Epithelial cell of prostate (primary cell): ENCODE measurements at places on chromosomes 7 and 10.

- DNase-seq, result no peak
Observed at GRCh38 chr7:157738066-157738460, 401.3 kb downstream of the DNAJB6 start.

DNA sequence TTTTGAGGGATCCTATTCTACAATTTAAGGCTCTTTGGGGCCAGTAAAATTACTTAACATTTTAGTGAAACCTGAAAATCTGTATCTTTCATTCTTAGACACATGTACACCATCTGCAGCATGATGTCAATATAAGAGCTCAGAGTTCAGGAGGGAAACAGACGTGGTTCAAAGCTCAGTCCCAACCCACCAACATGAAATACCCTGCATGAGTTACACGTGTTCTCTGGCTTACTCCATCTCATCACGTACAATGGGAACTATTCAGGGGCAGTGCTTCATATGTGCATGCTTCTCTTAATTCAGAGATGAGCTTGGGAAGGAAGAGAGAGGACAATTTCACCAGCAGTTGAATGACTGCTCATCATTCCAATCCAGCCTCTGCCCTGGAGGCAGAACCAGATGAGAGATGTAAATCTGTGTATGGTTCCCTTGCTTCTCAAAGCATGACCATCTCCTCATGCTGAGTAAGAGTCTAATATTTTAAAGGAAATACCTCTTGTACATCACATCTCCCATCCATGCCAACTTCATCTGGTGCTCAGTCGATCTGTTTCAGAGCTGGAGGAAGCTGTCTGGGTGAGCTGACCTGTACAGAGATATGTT, 29.0 kb upstream of the ADAM12 start:
- DNase-seq, result no peak

DNA sequence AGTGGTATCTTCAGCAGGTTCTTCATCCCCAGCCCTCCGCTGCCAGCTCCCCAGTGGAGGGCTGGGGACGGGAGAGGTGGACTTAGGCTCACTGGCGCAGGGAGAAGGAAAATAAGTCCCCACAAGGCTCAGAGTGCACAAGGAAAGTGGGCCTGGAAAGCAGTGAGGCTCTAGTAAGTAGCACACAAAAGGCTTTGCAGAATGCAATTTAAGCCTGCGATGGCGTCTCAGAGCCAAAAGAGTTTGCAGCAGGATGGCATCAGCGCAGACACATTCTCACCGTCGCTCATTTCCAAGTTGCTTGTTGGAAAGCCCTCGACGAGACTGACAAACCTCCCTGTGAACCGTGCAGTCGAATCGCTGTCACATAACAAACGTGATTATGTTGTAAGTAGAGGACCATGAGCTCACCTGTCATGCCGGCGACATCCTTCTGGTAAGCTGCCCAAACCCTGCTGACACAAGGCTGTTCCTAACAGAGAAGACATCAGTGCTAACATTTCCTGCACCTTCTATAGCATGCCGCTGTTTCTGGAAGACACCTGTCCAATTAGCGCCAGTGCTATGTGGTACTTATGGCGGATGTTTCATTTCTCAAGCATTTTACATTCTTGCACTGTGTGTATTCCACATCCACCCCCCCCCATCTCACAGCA, 98.3 kb upstream of the NPVF start:
- DNase-seq, result no peak

- DNase-seq, result peak; percentile 79
Observed at GRCh38 chr7:98352621-98353020, 48.3 kb downstream of the BAIAP2L1 start.

DNA sequence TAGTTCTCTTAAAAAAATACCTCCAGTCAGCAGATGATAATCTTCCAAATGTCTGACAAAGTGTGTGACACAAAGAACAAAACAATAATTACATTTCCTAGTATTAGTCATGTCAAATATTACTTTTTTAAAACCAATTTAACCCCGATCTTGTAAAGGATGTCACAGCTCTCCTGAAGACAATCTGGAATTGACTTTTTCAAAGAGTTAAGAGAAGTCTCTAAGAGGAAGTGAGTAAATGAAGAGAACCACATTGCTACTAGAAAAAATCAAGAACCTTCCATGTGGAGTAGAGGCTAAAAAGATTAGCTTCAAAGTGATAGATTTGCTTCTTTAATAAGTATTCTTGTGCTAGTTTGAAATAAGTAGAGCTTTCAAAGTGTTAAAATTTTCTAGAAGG, 218.2 kb upstream of the IMMP2L start:
- DNase-seq, result no peak

DNA sequence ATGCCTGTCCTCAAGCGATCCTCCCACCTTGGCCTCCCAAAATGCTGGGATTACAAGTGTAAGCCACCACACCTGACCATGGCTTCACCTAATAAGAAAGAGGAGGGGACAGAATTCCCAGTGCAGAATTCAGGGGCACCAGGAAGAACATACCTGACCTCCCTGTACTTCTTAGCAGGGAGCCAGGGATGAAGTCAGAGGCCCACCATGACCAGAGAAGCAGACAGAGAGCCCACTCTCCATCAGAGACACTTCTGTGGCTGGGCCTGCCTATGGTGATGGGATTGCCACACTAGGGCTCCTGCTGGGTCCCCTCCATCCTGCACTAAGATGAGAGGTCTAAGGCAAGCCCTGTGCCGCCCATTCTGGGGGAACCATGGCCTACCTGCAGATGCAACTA, 157.4 kb upstream of the LYZL2 start:
- no peak for DNase-seq

- DNase-seq, result no peak
Observed at GRCh38 chr7:47350425-47350824, 231.5 kb downstream of the TNS3 start.

DNA sequence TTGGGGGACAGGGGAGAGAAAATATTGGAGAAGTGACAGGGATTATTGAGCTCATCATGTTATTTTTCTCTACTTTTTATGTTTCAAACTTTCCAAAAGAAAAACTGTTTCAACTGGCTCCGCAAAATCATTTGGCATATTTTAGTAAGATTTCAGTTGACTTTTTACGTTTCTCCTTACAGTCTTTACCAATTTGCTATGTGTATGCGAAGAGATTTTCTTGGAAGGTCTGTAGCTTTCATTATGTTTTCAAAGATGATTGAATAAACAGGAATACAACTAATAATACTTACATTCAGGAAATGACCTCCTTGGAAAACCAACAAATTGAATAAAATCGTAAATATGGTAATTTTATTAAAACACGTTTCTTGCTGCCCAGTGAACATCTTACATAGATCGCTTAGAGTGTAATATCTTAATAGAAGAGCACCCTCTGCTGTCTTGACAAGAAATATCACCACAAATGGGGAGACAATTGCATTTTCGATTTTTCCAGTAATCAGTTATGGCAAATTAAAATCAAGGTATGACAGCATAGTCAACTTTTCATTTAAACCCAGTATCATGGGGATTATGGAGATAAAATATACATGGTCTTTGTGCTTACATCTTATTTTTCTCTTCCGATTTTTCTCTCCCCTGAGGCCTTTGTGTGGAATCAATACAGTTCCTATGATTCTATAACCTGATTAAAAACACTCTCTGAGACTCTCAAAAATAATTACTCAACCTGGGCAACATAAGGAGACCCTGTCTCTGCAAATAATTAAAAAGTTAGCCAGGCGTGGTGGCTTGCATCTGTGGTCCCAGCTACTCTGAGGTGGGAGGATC, 43.1 kb downstream of the MBL2 start:
- DNase-seq, result no peak

- no peak for DNase-seq
Observed at GRCh38 chr7:22845221-22845834, 22.7 kb upstream of the TOMM7 start.

GRCh38 chr7:94324380-94325121, 70.1 kb upstream of the COL1A2 start:
- no peak for DNase-seq

DNA sequence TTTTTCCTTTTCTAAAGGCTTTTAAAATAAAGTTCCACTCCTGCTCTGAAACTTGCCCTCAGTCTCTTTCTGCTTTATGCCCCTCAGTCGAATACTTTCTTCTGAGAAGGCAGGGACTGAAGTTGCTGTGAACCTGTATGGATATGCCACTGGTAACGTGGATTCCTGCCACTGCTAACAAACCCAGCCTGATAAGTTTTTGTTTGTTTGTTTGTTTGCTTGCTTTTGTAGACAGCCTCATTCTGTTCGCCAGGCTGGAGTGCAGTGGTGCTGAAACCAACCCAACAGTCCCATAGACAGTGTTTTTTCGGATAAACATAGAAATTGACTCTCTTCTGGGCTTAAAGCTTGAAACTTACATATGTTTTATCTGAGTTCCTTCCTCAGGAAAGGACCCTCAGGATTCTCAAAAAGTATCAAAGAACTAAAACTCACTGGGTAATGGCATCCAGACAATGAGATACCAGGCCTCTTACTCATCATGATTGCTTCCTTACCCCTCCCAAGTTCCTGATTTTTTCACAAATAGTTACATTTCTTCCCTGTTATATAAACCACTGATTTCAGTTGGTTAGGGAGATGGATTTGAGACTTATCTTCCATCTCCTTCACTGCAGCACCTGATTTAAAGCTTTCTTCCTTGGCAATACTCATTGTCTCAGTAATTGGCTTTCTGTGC, 273.6 kb downstream of the SDHAF3 start:
- no peak for DNase-seq

DNA sequence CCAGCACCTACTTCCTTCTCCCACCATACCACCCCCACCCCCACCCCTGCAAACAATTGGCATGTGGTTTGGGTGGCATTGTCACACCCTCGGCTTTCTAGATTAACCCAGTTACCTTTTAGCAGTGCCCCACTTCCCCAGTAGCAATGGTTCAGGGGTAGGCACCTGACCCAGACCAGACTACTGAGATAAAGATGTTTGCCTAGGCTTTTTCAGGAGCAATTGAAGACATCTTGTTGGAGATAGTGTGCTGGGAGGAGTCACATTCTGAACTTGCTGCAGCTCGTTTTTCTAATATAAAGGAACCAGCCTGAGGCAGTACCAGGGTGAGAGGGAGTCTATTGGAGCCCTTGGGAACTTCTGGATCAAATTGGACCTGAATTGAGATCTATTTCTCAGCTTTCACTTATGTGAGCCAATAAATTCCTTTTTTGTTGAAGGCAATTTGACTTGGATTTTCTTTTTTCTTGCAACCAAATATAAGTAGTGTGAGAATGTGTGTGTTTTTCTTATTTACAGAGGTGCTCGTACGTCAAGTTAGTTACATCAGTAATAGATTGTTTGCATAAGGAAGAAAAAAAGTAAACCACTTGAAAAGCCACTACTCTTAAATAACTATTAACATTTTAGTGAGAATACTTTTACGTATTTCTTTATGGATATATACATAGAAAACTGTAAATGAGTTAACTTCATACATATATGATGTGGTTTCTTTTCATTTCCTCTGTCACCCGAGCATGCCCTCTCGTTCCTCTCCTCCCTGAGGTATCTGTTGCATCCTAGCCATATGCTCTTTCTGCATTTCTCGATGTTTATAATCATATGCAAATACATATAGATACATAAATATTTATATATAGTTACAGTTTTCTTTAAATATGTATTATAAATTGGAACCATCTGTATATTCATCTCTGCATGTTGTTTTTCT, 38.0 kb downstream of the RAB18 start:
- DNase-seq, result no peak

DNA sequence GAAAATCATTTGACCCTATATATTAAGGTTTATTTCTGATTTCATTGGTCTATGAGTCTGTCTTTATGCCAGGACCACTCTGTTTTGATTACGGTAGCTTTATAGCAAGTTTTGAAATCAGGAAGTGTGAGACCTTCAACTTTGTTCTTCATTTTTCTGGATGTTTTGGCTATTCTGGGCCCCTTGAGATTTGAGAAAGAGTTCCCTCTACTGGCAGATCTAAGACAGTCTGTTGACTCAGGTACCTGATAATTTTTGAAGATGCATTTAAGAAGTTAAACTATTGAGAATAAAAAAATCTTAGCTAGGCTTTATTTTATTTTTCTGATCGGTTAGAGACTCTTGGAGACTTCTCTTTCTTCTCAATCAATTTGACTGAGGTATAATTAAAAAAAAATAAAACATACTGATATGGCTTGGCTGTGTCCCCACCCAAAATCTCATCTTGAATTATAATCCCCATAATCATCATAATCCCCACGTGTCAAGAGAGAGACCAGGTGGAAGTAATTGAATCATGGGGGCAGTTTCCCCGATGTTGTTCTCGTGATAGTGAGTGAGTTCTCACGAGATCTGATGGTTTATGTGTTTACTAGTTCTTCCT, 209.2 kb downstream of the SNX10 start:
- DNase-seq, result no peak

GRCh38 chr10:79328737-79329504, 18.3 kb upstream of the PPIF start:
- DNase-seq, result peak; percentile 68

DNA sequence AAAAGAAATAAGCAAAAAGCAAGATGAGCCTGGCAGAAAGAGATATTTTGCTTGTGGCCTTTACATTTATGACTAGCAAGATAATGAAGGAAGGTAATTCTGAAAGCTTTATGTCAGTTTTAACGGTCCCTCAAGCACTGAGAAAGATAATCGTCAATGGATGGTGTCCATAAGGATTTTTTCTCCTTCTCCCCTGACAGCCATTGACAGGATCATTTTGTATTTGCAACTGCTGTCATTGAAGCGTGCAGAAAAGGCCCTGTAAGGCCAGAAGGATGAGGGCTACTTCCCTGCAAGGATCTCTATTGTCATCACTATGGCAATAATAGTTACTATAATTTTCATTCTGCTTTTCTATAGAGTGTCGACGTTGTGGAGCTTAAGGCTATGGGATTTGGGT, 994 bp upstream of the LRGUK start:
- DNase-seq, result no peak
